Esophagus muscularis mucosa (tissue), 4 donors: ENCODE measurements at places on chromosomes 13 and 19. TPM values are rescaled to one million over a fixed set of nuclear protein-coding genes. Genes with fewer than 3 reads are reported as not detected.

GRCh38 chr13:50131920-50132903, 117.0 kb downstream of the KCNRG start:
- H3K27me3 ChIP-seq, result peaks cover 68% of the 10 kb centered on the region
- H3K4me3 ChIP-seq, result no peak overlapping the region
- peak; percentile 60 for DNase-seq
- no peaks in the 10 kb centered on the region for H3K36me3 ChIP-seq
- no peak overlapping the region for H3K27ac ChIP-seq

DNA sequence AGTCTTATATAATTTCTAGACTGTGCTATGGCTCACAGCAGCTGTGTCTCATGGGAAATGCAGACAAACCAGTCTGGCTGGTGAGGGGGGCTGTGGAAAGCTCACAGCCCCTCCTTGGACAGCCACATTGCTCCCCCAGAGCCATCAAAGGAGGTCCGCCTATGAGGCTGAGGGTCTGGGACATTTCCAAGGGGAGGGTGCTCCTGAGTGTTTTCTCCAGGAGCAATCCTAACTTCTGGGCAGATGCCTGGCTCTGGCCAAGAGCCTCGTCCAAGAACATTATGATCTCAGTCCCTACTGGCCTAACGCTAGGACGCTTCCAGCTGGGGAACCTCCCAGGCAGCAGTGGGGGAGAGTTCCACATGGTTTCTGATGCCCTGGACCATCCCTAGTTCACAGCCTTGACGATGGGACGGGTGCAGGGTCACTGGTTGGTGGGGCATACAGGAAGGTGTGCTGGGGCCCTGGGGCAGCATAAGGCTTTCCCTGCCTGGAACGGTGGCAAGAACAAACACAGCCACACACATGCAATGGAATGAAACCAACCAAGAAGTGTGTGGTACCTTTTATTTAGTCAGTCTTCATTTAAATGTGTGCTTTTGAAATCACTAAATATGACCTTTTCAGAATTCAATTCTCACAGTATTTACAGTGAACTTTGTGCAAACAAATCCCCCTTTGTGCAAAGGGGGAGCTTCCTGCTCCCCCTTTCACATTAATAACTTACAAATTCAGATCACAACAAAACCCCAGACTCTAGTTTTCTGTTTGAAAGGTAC, 60.6 kb downstream of the CDADC1 start:
- H3K27ac ChIP-seq, result peak overlapping the region; percentile 80
- no peak for DNase-seq
- no peaks in the 10 kb centered on the region for H3K27me3 ChIP-seq
- peaks cover 39% of the 10 kb centered on the region for H3K4me1 ChIP-seq
- peaks cover 11% of the 10 kb centered on the region for H3K36me3 ChIP-seq

GRCh38 chr19:6204212-6204611, 68.7 kb downstream of the ACSBG2 start:
- peaks cover 11% of the 10 kb centered on the region for H3K4me1 ChIP-seq
- no peaks in the 10 kb centered on the region for H3K36me3 ChIP-seq
- H3K4me3 ChIP-seq, result no peak overlapping the region

GRCh38 chr13:89694451-89694850, 1653.0 kb upstream of the MIR17HG start:
- no peaks in the 10 kb centered on the region for H3K4me1 ChIP-seq

DNA sequence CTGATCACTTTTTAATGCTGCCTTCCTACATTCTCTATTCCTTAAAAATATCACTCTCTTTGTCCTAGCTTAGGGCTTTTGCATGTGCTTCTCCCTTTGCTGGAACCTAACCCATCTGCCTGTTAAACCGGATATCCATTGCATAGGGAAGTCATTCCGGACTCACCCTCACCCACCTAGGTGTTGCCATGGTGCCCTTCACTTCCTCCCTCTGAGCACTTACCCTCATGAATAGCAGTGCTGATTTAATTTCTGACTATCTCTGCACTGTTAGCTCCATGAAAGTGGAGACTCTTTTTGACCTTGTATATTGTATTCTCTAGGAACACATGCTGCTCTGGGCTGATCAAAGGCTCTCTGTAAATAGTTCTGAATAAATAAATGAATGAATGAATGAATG, 401.9 kb downstream of the PCDH20 start:
- H3K27me3 ChIP-seq, result no peaks in the 10 kb centered on the region
- no peaks in the 10 kb centered on the region for H3K36me3 ChIP-seq
- H3K27ac ChIP-seq, result no peak overlapping the region
- no peaks in the 10 kb centered on the region for H3K4me1 ChIP-seq

Gene LRRC63
- 0.19 TPM for total RNA-seq
